ENCODE measurements at places on chromosomes 4 and X.
A peak's percentile ranks its signal among the peaks of the same experiment; 100 is the strongest.

DNA sequence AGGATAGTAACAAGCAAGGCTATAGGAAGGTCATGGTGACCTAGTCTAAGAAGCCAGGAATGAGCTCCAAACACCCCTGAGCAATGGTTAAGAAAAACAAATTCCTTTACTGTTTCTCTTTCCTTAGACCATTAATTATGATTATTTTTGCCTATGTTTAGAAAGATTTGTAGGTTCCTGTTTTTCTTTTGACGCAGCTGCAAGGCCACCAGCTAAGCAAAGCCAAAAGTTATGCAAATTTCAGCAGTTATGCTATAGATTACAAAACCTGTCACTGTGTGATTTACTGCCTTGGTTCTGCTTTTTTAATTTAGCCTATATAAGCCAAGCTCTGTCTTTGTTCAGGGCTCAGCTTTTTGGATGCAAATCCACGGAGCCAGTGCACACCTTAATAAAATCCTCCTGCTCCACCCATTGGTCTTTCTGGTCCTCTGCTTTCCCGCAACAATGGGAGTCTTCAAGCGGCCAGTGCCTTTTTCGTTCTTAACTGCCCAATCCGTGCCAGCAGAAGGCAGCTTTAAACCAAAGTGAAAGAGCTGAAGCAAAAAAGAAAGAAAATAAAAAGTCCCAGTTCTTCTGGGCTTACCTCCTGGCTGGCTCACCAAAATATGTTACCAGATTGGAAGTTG lies 1.4 kb upstream of the CEP135 start:
- H3K27me3 ChIP-seq: no peaks in the 10 kb centered on the region
- H3K27ac ChIP-seq: peak overlapping the region; percentile 96
- no peak for DNase-seq
- peak overlapping the region; percentile 93 for H3K4me3 ChIP-seq

DNA sequence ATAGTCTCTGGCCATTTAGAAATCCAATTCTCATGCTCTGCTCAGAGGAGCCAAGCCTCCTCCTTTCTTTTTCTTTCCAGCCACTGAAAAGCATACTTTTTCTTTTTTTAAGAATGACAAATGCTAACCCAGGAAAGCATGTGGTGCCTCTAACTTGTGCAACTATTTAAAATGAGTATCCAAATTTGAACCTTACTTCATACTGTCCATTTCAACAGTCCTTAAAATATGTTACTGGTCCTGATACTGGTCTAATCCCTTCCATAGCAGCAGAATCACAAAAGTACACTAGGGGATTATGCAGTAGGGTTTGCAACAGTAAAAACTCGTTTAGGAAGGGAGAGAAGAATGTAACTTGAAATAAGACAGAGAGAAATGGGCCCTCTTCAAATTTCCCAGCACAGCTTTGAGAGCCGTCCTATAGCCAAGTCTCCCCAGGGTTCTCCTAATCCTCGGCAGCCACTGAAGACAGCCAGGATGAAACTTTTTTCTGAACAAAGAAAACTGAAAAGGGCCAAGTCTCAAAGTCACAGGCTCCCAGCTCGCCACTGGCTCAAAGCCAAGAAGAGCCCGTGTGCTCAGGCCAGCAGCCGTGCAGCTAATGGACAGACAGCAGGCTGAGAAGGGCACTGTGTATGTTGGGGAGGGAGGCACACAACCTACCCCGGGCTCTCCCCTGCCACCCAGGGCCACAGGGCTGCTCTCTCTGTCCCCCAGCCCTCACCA lies 39.5 kb downstream of the GPC4 start:
- H3K4me3 ChIP-seq: no peak overlapping the region
- H3K36me3 ChIP-seq: no peaks in the 10 kb centered on the region
- H3K27ac ChIP-seq: no peak overlapping the region

- H3K4me3 ChIP-seq: no peak overlapping the region
- peaks cover 20% of the 10 kb centered on the region for H3K27me3 ChIP-seq
- H3K27ac ChIP-seq: no peak overlapping the region
- H3K4me1 ChIP-seq: no peaks in the 10 kb centered on the region
Observed at GRCh38 chrX:68995780-68996551, 167.1 kb downstream of the EFNB1 start.

DNA sequence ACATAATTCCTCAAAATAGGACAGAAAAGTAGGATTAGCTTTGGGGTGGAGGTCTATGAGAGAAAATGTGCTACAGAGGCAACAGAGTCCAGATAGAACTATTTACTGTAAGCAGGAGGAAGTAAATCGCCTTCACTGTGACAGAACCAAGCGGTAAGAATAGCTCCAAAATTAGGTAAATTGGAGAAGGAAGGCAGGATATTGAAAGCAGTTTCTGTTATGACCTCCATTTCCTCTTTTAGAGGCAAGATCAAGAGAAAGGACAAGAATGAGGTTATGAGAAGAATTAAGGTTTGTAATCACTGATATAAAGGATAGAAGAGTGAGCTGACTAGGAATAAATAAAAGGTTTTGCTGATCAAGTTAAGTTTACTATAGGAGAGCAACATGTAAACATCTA lies 44.1 kb upstream of the NEUROG2 start:
- no peak overlapping the region for H3K27ac ChIP-seq
- DNase-seq: no peak
- H3K27me3 ChIP-seq: no peaks in the 10 kb centered on the region
- peaks cover 5% of the 10 kb centered on the region for H3K4me1 ChIP-seq
- H3K4me3 ChIP-seq: no peak overlapping the region

- no peak overlapping the region for H3K4me3 ChIP-seq
- no peaks in the 10 kb centered on the region for H3K4me1 ChIP-seq
- DNase-seq: no peak
- no peaks in the 10 kb centered on the region for H3K36me3 ChIP-seq
Observed at GRCh38 chrX:116272322-116272721, 101.8 kb downstream of the AGTR2 start.

DNA sequence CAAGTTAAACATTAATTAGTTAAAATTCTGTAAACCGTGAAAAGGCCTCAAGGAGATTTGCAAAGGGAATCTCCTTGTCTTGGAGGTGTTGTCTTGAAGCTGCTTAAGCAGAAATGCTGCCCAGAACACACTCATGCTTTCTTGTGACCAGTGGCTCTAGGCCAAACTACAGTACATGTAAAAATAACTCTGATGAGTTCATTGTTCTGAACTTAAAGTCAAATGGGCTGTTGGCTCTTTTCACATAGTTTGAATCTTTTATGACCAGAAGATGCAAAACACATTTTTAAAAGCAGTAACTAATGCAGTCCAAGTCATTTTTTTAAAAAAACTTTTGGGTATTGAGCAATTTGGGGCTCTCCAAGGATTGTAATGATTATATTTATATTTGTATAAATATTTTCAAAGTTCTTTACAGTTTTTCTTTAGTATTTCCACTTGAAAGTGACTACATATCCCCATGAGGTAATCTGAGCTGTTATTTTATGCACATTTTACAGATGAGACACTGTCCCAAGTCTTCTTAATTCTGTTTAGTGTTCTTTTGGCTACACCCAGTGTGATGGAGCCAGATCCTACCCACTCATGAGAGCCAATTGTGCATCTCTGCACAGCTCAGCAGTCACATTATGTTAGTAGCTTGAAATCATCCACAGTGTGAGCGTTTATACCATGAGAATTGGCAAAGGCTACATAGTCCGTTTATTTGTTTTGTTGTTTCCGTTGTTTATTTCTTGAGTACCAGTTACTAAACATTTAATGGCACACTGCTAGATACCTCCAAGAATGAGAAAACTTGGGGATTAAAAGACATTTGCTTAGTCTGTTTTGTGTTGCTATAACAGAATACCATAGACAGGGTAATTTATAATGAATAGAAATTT lies 112.8 kb upstream of the ATXN3L start:
- H3K4me3 ChIP-seq: no peak overlapping the region
- H3K36me3 ChIP-seq: no peaks in the 10 kb centered on the region
- peaks cover 16% of the 10 kb centered on the region for H3K4me1 ChIP-seq

- DNase-seq: no peak
- H3K27me3 ChIP-seq: no peaks in the 10 kb centered on the region
- H3K4me1 ChIP-seq: no peaks in the 10 kb centered on the region
- H3K36me3 ChIP-seq: no peaks in the 10 kb centered on the region
Observed at GRCh38 chr4:136441629-136442282, 1090.5 kb downstream of the PCDH18 start.

GRCh38 chrX:46648660-46649059 lies 75.1 kb downstream of the CHST7 start:
- DNase-seq: no peak
- no peaks in the 10 kb centered on the region for H3K27me3 ChIP-seq
- H3K4me3 ChIP-seq: no peak overlapping the region
- H3K27ac ChIP-seq: no peak overlapping the region
- H3K4me1 ChIP-seq: no peaks in the 10 kb centered on the region

DNA sequence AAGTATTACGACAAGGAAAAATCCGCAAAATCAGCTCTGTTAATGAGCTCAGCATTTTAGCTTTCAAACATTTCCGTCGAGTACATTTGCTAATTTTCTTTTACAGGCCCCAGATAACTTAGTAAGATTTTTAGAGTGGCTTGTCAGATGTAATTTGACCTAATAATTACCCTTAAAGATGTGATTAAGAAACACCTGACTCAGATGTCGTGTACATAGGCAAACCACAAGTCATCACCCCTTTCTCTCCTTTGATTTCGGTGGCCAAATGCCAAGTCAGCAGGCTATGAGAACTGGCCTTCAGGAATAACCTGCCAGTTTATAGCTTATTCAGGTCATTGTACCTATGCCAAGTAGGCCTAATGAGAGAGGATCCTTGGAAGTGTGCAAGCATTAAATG lies 369.6 kb downstream of the PCDH7 start:
- no peaks in the 10 kb centered on the region for H3K4me1 ChIP-seq
- H3K36me3 ChIP-seq: no peaks in the 10 kb centered on the region
- no peak for DNase-seq
- H3K4me3 ChIP-seq: no peak overlapping the region
- no peaks in the 10 kb centered on the region for H3K27me3 ChIP-seq

DNA sequence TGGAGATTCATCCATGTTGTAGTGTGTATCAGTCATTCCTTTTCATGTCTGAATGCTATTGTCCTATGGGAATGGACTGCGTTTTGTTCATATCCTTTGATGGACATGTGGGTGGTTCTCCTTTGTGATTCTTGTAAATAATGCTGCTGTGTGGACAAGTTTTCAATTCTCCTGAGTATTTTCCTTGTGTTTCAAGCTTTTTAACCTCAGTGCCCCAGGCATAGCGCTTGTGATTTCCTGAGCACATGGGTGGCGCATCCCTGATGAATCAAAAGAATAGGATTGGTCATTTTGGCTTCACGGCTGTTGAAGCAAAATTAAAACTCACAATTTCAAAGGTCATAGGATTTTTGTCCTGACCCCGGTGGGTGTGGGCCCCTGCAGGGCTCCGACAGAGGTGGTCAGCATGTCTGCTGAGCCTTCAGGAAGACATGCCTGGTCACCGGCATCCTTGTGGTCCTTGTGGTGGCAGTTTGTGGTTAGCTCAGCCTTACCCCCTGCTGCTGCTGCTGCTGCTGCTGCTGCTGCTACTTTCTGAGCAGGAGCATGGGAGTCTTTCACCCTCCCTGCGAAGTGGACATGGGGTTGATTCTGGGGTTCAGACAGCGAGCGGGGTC lies 30.0 kb downstream of the SHROOM2 start:
- peaks cover 5% of the 10 kb centered on the region for H3K4me1 ChIP-seq
- H3K27me3 ChIP-seq: peaks cover 18% of the 10 kb centered on the region
- no peak overlapping the region for H3K4me3 ChIP-seq
- no peak for DNase-seq
- no peaks in the 10 kb centered on the region for H3K36me3 ChIP-seq

DNA sequence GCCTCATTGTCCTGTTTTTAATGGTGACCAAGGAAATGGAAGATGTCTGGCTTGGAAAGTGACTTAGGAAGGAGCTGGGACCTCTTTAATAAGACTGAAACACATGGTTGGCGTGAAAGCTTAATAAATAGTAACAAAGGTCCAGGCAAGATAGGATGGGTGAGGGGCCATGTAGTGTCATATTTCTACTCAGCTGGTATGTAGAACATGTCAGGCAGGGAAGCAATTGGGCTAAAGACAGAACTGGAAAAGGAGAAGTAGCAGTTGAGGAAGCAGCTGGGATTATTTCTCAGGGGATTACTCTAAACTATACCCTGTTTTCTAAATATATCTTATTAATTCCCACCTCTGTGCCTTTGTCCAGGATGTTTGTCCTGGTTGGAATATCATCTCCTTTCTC lies 18.6 kb downstream of the ITGB1BP2 start:
- H3K4me1 ChIP-seq: no peaks in the 10 kb centered on the region
- H3K4me3 ChIP-seq: no peak overlapping the region
- H3K36me3 ChIP-seq: no peaks in the 10 kb centered on the region
- H3K27ac ChIP-seq: no peak overlapping the region
- DNase-seq: no peak
- no peaks in the 10 kb centered on the region for H3K27me3 ChIP-seq

- peak overlapping the region; percentile 100 for H3K27ac ChIP-seq
- peaks cover 55% of the 10 kb centered on the region for H3K4me1 ChIP-seq
- no peaks in the 10 kb centered on the region for H3K27me3 ChIP-seq
- H3K4me3 ChIP-seq: peak overlapping the region; percentile 89
Observed at GRCh38 chr4:40316333-40316781, 18.8 kb upstream of the CHRNA9 start.

GRCh38 chr4:159293811-159294515 lies 191.1 kb downstream of the RAPGEF2 start:
- no peaks in the 10 kb centered on the region for H3K27me3 ChIP-seq
- DNase-seq: no peak
- peaks cover 12% of the 10 kb centered on the region for H3K4me1 ChIP-seq
- H3K36me3 ChIP-seq: no peaks in the 10 kb centered on the region
- H3K27ac ChIP-seq: no peak overlapping the region

DNA sequence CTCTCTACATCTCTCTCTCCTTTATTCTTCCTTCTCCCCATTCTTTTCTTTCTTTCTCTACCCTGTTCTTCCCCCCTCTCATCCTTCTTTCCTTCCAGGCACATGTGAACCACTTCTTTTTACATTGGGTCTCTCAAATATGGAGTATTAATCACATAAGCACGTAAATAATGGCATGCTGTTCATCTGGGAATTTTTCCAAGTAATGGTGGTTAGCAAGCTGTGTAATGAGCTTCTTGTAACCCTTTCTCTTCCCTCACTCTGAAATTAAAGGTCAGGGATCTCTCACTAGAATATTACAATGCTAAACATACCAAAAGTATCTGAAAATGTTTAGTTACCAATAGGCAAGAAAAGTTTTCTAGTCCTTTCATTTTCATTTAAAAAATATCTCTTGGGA lies 239.9 kb upstream of the TEX13A start:
- no peaks in the 10 kb centered on the region for H3K4me1 ChIP-seq
- DNase-seq: no peak
- no peaks in the 10 kb centered on the region for H3K36me3 ChIP-seq
- no peaks in the 10 kb centered on the region for H3K27me3 ChIP-seq
- H3K27ac ChIP-seq: no peak overlapping the region

GRCh38 chrX:77450996-77451395 lies 3.8 kb downstream of the FGF16 start:
- peaks cover 19% of the 10 kb centered on the region for H3K27me3 ChIP-seq
- DNase-seq: no peak
- no peak overlapping the region for H3K27ac ChIP-seq

Measured in natural killer cell treated with Interleukin-12 subunit alpha and Interleukin-12 subunit beta and Interleukin-15 and Interleukin-18, amount 100 ng/mL, for 72 hours (primary cell).